ENCODE measurements at places on chromosomes 4 and X. TPM values are rescaled to one million over a fixed set of nuclear protein-coding genes. Genes with fewer than 3 reads are reported as not detected.

SYTL4 gene
- 8.8 TPM for total RNA-seq

RNF175 gene
- not detected for total RNA-seq

LRCH2 gene
- total RNA-seq = 5.0 TPM

TMEM184C gene
- total RNA-seq = 39.1 TPM

VCX3B gene
- not detected for total RNA-seq

TEX13B gene
- total RNA-seq = not detected

VCX3A gene
- total RNA-seq = not detected

DYNLT3 gene
- 33.8 TPM for total RNA-seq

NAA11 gene
- total RNA-seq = not detected

TBX22 gene
- total RNA-seq = not detected

CXorf49 gene
- total RNA-seq = not detected

CENPU gene
- total RNA-seq = 17.0 TPM

ASB11 gene
- total RNA-seq = not detected

NALF2 gene
- total RNA-seq = not detected

H2BW2 gene
- not detected for total RNA-seq

NXF3 gene
- not detected for total RNA-seq

ITIH6 gene
- total RNA-seq = not detected

IL2 gene
- not detected for total RNA-seq

CYBB gene
- not detected for total RNA-seq

SPANXC gene
- total RNA-seq = not detected

P2RY10 gene
- total RNA-seq = not detected

PLAC8 gene
- total RNA-seq = 2.5 TPM

FRMD7 gene
- total RNA-seq = not detected

EMCN gene
- total RNA-seq = 158 TPM

EXOC1L gene
- total RNA-seq = not detected

SLC6A8 gene
- 12.4 TPM for total RNA-seq

MAGEA9B gene
- total RNA-seq = not detected

RPL9 gene
- 2,053 TPM for total RNA-seq

HTT gene
- total RNA-seq = 50.3 TPM

RHOH gene
- total RNA-seq = 0.57 TPM

FMR1 gene
- 19.9 TPM for total RNA-seq

PYURF gene
- 82.0 TPM for total RNA-seq

CD99L2 gene
- total RNA-seq = 60.1 TPM

UGT2B7 gene
- total RNA-seq = not detected

CCNI gene
- 183 TPM for total RNA-seq

TLR3 gene
- 2.9 TPM for total RNA-seq

F11 gene
- not detected for total RNA-seq

CPEB2 gene
- 11.1 TPM for total RNA-seq

UTP3 gene
- total RNA-seq = 24.2 TPM

HPSE gene
- total RNA-seq = 3.3 TPM

TEX13C gene
- not detected for total RNA-seq

SUPT20HL1 gene
- not detected for total RNA-seq

CT45A3 gene
- total RNA-seq = not detected

ENPEP gene
- not detected for total RNA-seq

GLRB gene
- 4.2 TPM for total RNA-seq

FGFR3 gene
- 0.33 TPM for total RNA-seq

PCSK1N gene
- total RNA-seq = 0.29 TPM

TGIF2LX gene
- total RNA-seq = not detected

GJB1 gene
- total RNA-seq = not detected

GAGE12H gene
- total RNA-seq = not detected

RTL5 gene
- total RNA-seq = 0.33 TPM

RPL10 gene
- 3,696 TPM for total RNA-seq

ZNF732 gene
- 1.7 TPM for total RNA-seq

SLITRK4 gene
- total RNA-seq = 3.9 TPM

ETFDH gene
- total RNA-seq = 11.1 TPM

All from vein endothelial cell (primary cell).